Choroid plexus epithelial cell (primary cell): ENCODE measurements at places on chromosomes 1 and 21.

GRCh38 chr1:68101829-68102228 is 51.4 kb upstream of the DIRAS3 start:
- DNase-seq = no peak

DNA sequence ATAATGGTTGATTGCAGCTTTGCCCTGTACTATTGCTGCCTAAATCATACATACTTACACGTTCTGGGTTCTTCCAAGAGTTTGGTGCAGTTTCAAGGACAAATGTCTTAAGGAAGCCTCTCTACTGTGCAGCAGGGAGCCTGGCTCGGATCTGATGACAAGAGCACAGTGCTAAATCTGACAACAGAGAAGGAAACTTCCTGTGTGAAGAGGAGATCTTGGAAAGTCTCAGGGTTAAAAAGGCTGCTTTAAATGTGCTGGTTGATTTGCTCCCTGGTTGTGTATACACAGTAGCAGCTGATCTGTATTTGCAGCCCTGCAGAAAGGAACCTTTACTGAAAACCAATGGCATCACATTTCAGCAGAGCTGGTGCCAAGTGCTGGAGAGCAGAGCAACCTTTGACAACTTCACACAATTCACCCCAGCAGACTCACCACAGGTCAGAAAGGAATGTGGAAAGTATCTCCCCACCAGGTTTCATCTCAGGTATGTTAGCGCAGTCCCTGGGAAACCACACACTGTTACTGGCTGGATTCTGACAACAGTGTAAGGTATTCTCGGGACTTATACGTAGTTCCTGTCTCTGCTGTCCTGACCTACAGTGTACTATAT is 355.0 kb upstream of the ESRRG start:
- peak; percentile 40 for DNase-seq

DNA sequence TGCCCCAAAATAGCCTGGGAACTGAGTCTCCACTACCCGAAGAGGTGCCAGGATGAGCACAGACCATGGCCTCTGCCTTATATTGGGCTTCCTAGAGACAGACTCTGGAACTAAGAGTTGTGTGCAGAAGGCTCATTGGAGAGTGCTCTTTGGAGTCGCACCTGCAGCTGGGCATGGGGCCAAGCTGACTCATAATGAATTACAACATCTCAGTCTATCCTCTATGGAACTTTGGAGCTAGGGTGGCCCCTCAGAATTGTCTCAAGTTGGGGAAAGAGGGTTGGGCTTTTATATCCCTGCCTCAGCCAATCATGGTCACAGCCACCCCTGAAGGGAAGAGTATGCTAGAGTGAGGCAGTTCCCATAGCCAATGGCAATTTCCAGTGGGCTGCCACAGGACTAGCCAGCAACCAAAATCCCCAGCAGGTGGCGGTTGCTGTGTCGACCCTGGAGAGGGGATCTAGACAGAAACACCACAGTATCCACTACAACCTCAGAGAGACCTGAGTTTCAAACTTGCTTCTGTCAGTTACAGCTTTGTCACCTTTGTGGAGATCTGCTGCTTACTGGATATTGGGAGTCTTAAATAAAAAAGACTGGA is 93.8 kb downstream of the DMRTA2 start:
- DNase-seq = no peak

- DNase-seq = peak; percentile 64
Measured at GRCh38 chr1:225642177-225642576, 10.7 kb downstream of the ENAH start.

DNA sequence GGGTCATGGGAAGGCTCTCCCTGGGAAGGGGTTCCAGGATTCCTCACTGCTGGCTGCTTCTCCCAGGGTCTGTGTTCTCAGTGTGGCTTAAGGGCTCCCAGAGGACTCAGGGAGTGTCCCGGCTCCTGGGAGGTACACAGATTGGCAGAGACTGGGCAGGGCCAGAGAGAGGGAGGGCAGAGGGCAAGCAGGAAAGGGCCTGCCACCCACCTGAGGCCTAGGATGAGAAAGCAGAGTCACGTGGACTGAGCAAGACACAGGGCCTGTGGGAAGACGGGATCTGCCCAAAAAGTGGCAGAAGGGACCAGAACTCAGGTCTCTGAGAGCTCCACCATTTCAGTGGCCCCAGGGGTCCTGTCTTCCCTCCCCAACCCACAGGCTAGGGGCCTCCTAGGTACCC is 871 bp downstream of the SLFNL1 start:
- no peak for DNase-seq

- no peak for DNase-seq
Measured at GRCh38 chr21:28454564-28455252, 538.0 kb downstream of the LTN1 start.

GRCh38 chr1:176785056-176785455 is 322.1 kb downstream of the PAPPA2 start:
- no peak for DNase-seq

GRCh38 chr1:209597499-209597898 is 14.0 kb downstream of the CAMK1G start:
- no peak for DNase-seq

DNA sequence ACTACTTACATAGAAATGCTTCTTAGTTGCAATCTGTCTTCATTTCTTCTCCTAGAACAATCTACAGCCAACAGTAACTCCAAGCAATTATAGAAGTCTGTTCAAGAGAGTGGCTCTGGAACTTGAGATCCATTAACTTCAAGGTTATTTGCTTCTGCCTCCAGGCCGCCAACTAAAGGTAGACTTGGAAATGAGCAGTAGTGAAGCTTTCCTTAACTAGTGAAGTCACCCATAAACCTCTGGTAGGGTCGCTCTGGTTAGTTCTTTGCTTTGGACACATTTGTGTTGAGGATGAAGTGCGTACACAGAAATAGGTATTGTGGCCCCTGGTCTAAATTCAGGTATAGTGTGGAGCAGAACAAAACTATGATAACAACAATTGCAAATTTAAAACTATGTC is 809.9 kb upstream of the RGS18 start:
- no peak for DNase-seq
